Activated naive CD8-positive, alpha-beta T cell treated with anti-CD3 and anti-CD28 coated beads for 36 hours (primary cell): ENCODE measurements at places on chromosomes 1 and 21.

- DNase-seq: no peak
Observed at GRCh38 chr1:182166750-182167149, 105.2 kb upstream of the ZNF648 start.

- no peak for DNase-seq
Observed at GRCh38 chr1:14553711-14554110, 44.8 kb upstream of the KAZN start.

GRCh38 chr1:74396933-74397332 lies 115.5 kb downstream of the LRRC53 start:
- DNase-seq: no peak

GRCh38 chr1:76854255-76854654 lies 13.0 kb upstream of the ST6GALNAC5 start:
- no peak for DNase-seq

DNA sequence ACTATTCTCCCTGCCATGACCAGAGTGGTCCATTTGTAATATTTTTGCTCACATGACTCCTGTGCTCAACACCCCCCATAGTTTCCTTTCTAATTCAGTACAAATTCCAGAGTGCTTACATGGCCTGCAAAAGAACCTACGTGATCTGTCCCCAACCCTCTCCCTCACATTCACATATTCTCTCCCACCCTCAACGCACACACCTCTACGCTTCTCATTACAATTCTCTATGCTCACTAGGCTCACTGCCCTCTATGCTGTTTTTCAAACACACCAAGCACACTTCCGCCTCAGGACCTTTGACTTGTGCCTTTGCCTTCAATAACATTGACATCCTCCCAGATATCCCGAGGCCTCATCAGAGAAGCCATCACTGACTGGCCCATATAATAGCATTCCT lies 23.8 kb upstream of the FBXO28 start:
- DNase-seq: no peak

DNA sequence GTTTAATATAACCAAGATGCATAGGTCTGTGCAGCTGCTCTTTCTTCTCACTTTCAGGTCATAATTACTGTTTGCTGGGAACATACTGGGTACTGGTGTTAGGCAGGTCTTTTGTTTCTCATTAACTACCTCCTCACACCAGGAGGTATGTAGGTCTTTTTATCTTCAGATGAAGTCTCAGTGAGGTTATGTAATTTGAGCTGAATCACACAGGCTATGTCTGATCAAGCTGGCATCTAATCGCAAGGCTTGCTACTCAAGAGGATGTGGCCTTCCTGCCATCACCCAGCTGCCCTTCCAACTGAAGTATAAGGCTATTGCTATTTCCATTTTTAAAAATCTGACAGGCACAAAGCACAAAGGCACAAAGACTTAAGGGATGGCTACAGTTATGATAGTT lies 96.4 kb downstream of the RUNX1 start:
- DNase-seq: no peak

DNA sequence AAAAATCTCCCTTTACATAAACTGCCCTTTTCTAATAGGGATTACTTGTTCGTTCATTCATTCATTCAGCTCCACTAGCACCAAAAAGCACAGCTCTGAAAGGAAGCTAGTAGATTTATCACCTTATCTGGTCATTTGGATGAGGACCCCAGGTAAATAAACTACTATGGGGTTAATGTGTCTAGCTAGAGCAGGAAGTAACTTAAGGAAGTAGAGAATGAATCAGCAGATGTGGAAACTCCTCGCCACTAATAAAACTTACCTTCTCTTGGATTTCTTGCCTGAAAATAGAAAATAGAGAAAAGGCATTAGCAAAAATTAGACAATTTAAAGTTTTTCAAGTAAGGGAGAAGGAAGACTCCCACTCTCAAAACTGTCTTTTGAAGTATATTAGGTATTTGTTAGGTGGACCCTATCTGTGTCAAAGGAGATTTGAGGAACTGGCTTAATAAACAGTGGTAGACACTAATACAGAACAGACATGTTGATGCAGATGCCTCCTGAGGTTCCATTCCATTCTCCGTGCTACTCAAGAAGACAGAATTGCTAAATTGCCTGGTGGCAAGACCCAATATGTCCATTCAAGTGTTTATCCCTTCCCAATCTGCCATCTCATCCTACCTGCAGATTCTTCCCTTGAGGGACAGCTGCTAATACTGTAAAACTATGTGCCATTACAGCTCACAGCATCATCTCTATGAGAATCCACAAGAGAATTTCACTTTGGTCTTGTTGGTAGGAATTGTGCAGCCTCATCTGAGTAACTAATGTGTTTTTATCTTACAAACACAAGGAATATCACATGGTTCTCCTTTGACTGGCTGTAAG lies 14.9 kb downstream of the SELL start:
- DNase-seq: no peak

DNA sequence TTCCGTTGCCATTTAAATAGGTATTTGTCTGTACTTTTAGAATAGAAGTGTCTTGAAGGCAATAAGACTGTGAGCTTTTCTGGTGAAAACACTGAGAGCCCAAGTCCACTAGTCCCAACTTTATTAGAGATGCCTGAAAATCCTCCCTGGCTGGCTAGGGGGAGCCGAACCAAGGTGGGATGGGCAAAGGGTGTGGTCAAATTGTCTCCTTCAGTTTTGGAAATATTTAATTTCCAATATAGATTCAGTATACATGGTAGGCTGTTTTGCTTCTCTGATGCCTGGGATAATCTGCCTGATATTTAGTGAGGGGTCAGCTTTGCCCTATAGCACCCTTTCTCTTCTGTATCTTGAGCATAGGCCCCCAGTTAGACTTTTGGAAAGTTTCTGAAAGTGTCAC lies 3.5 kb downstream of the ROR1 start:
- DNase-seq: no peak

DNA sequence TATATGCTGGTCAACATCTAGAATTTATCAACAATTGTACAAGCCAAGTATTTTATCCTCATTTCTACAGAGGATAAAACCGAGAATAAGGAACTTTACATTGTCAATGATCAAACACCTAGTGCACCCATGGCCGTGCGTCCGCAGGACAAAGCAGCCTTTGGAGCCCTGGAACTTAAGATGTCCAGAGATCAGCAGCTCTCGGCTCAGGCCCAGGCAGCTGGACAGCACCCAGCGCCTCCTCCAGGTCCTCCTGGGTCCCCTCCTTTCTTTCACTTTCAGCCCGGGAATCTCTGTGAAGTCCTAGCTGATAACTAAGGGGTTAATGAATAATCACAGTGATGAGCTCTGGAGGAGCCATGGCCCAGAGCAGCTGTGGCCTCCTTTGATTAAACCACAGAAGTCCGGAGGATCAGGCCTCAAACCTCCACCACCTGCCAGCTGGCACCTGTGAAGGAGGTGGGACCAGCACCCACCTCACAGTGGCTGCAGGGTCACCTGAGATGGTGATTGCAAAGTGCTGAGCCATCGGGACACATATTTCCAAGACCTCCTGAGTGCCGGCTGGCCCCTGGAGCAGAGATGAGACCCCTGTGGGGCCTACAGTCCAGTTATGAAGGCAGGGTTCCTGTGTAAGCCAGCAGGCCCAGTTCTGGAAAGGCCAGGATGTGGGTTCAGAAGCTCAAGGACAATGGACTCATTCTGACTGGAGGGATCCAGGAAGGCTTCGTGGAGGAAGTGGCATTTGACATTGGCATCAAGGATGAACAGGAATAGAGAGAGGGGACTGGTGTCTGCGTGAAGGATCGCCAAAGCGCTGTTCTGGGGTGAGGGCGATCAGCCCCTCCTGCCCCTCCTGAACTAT lies 11.6 kb upstream of the SAMD11 start:
- DNase-seq: no peak

DNA sequence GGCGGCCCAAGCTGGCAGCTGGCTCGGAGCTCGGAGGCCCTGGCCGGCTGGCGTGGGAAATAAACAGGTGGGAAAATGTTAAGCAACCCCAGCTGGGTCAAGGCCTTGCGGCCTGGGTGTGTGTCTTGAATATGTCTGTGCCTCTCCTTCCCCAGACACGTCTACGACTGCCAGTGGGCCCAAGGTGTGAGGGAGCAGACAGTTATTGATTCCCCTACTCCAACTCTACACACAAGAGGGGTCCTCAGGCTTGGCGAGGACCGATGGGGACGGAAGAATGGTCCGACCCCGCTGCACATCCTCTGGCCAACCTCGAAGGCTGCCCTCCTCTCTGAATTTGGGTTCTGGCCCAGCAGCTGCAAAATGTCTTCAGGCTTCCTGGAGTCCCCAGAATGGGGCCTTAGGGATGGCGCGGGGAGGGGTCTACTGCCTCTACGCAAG lies 2.2 kb downstream of the IL22RA1 start:
- DNase-seq: no peak

GRCh38 chr1:54405898-54406293 lies 298 bp downstream of the SSBP3 start:
- no peak for DNase-seq

DNA sequence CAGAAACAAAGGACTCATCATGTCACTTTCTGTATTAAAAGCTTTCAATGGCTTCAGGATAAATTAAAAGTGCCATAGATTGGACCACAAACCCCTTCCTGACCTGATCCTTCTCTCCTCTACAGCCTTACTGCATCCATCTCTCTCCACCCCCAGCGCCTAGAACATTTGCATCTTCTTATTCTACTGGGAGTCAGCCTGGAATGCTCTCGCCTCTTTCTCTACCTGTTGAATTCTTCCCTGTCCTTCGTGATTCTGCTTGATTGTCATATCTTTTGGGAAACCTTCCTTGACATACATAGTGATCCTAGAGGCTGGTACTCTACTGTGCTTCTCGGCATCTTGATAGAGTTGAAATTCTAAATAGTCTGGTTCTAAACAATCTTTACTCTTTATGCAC lies 332.0 kb upstream of the PBX1 start:
- no peak for DNase-seq

- no peak for DNase-seq
Observed at GRCh38 chr21:16592381-16592780, 862.6 kb downstream of the USP25 start.

DNA sequence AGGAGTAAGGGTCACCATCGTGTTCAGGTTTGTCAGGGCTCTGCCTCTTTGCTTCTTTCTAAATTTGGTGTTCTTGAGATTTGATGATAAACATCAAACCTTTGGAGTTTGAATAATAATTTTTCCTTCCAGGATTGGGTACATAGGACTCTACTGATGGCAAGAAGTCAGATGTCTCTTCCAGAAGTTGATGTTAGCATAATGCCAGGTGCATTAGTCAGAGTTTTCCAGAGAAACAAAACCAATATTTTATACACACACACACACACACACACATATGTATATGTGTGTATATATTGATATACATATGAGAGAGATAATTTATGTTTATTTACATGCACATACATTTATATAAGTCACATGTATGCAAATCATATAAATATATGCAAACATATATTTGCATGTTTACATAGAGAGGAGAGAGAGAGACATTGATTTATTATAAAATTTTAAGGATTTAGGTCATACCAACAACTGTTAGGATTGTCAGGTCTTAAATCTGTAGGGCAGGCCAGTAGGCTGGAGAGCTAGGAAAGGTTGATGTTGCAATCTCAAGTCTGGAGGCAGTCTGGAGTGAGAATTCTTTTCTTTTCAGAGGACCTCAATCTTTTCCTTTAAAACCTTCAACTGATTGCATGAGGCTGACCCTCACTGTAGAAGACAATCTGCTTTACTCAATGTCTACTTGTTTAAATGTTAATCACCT lies 199.2 kb downstream of the HLX start:
- no peak for DNase-seq

DNA sequence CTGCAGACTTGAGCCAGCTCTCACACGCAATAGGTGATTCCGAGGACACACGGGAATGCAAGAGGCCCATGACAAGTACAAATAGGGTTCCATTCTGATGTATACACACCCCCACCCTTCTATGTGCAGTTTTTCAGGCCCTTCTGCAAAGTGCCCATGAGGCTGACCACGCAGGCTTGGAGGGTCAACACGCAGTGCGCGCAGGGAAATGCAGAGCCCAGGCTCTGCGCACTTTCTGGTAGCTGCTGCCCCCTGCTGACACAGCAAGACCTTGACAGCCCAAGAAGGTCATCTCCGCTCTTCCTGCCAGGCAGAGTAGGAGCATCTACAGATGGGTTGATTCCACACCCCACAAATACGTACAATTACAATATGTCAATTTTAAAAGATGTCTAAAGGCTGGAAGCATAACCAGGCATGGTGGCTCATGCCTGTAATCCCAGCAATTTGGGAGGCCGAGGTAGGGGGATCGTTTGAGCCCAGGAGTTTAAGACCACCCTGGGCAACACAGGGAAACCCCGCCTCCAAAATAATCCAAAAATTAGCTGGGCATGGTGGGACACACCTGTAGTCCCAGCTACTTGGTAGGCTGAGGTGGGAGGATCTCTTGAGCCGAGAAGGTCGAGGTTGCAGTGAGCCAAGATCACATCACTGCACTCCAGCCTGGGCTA lies 18.5 kb downstream of the SH3BP5L start:
- peak; percentile 57 for DNase-seq

DNA sequence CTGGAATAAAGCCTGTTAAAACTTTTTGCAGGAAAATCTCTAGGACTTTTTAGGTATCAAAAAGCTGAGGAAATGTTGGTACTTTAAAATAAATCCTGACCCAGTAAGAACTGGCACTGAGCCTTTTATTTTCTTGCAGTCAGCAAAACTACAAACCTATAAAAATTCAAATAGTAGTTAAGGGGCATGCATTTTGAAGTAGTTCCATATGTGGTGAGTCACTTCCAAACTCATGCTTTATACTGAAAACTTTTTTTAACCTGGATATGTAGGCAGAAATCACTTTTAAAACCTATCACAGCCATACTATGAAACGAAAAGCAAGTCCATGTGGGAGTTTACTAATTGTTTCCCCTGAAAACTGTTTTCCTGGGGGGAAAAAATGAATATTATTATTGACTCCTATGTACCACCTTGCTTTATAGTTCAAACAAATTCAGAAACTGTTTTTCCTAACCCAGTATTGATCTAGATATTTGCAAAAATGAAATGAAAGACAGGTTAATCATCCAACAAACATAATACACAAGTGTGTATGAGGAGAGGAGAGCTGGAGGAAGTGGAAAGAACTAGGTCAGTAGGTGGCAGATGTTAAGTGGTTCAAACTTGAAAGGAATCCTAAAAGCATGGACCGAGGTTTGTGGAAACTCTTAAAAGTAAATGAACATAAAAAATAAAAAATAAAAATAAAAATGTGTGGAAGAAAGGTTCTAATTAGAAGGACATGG lies 30.5 kb downstream of the NRIP1 start:
- no peak for DNase-seq

- no peak for DNase-seq
Observed at GRCh38 chr1:155966750-155967149, 11.6 kb downstream of the ARHGEF2 start.
